CD8-positive, alpha-beta memory T cell (primary cell): ENCODE measurements at places on chromosomes 7 and 10. TPM values are rescaled to one million over a fixed set of nuclear protein-coding genes. Genes with fewer than 3 reads are reported as not detected.

- no peaks in the 10 kb centered on the region for H3K4me1 ChIP-seq
- DNase-seq = no peak
- no peak overlapping the region for H3K27ac ChIP-seq
Observed at GRCh38 chr10:79303631-79304478, 43.4 kb upstream of the PPIF start.

The FOXI2 gene
- not detected for total RNA-seq

The PTPRZ1 gene
- total RNA-seq = not detected

- H3K36me3 ChIP-seq = no peaks in the 10 kb centered on the region
- no peak overlapping the region for H3K27ac ChIP-seq
- no peaks in the 10 kb centered on the region for H3K27me3 ChIP-seq
- no peaks in the 10 kb centered on the region for H3K4me1 ChIP-seq
Observed at GRCh38 chr10:25896421-25896820, 37.6 kb upstream of the MYO3A start.

The SPDYE1 gene
- not detected for total RNA-seq

The HOGA1 gene
- not detected for total RNA-seq

DNA sequence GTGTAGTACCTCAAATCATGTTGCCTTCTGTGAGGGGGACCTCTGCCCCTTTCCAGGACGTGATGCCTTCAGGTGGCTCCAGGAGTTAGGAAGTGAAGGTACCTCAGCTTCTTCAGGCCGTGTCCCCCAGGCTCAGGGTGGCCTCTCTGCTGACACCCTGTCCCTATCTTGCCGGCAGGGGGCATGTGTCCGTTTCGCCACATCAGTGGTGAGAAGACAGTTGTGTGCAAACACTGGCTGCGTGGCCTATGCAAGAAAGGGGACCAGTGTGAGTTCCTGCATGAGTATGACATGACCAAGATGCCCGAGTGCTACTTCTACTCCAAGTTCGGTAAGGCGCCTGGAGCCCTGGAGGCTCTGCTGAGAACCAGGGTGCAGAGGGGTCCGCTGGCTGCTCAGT, 9.2 kb downstream of the CPSF4 start:
- H3K27me3 ChIP-seq = no peaks in the 10 kb centered on the region
- peaks cover 36% of the 10 kb centered on the region for H3K36me3 ChIP-seq
- no peak overlapping the region for H3K4me3 ChIP-seq
- H3K27ac ChIP-seq = no peak overlapping the region
- H3K4me1 ChIP-seq = no peaks in the 10 kb centered on the region
- no peak for DNase-seq

DNA sequence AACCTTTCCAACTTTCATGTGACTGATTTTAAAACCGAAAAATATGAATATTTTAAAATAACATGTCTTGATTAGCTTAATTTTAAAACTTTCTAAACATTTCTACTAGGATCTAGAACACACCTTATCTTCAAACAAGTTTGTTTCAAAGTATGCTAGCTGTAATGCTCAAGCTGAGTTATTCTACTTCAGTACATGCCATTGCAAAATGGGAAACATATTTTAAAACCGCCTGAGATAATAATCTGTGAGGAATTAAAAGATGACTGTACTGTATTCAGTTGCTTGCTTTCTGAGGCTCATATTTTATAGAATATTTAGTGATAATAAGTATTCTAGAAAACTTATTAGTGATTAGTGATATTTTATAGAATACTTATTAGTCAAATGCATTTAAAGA, 99.6 kb downstream of the LMBR1 start:
- no peak overlapping the region for H3K27ac ChIP-seq
- no peak overlapping the region for H3K4me3 ChIP-seq
- DNase-seq = no peak
- H3K36me3 ChIP-seq = peaks cover 4% of the 10 kb centered on the region
- no peaks in the 10 kb centered on the region for H3K4me1 ChIP-seq
- H3K27me3 ChIP-seq = no peaks in the 10 kb centered on the region

The TDRD1 gene
- total RNA-seq = 0.13 TPM

DNA sequence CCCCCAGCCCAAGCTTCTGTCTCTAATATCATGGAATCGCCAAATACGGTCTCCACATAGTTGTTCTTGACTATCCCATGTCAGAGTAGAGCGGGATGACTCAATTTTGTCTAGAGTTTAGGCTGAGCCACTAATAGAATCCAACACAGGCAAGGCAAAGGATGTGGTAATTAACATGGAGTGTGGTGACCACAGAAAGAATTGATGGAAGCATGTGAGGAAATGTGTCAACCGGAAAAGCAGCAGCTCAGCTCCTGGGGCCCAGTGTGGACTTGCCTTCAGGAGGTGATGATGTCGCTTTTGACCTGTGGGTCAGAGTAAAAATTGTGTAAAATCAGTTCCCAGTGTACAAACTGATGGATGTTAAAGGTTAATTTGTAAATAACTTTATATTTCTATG, 139.3 kb upstream of the KLF6 start:
- no peak for DNase-seq
- H3K4me3 ChIP-seq = no peak overlapping the region
- no peaks in the 10 kb centered on the region for H3K4me1 ChIP-seq
- no peaks in the 10 kb centered on the region for H3K36me3 ChIP-seq
- no peak overlapping the region for H3K27ac ChIP-seq

GRCh38 chr10:103838862-103839518, 16.4 kb downstream of the SH3PXD2A start:
- H3K36me3 ChIP-seq = no peaks in the 10 kb centered on the region
- DNase-seq = no peak
- H3K4me1 ChIP-seq = no peaks in the 10 kb centered on the region
- no peak overlapping the region for H3K27ac ChIP-seq
- no peaks in the 10 kb centered on the region for H3K27me3 ChIP-seq
- H3K4me3 ChIP-seq = no peak overlapping the region

DNA sequence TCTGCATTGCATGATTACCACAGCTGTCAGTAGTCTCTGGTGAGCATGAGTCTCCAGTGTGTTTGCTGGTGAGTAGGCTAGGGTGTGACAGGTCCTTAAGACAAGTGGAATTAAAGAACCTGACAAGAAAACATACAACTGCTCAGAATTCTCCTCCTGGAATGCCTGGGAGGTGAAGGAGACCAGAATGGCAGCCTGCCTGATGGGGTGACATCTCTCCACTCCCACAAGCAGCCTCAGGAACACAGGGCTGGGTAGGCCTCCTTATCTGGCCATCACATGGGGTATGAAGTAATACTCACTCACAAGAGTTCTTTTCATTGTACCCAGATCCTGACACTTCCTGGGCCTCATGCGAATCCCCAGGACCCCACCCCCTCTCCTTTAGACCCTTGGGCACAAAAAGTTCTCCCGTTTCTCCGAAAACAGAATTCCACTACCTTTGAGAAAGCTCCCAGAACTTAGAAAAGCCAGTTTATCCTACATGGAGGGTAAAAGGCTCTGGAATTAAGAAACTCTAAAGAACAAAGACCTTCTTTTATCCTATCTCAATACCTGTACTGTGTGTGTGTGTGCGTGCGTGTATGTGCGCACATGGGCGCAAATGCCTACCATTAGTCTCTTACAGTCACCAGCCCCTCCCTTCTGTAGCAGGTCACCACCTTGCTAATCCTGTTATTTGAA, 33.4 kb upstream of the C1GALT1 start:
- no peak overlapping the region for H3K4me3 ChIP-seq
- no peaks in the 10 kb centered on the region for H3K27me3 ChIP-seq
- H3K27ac ChIP-seq = no peak overlapping the region
- no peak for DNase-seq
- peaks cover 10% of the 10 kb centered on the region for H3K4me1 ChIP-seq
- H3K36me3 ChIP-seq = no peaks in the 10 kb centered on the region

GRCh38 chr10:110698340-110698739, 54.2 kb downstream of the RBM20 start:
- no peaks in the 10 kb centered on the region for H3K36me3 ChIP-seq
- no peaks in the 10 kb centered on the region for H3K27me3 ChIP-seq
- DNase-seq = no peak
- H3K27ac ChIP-seq = no peak overlapping the region
- H3K4me3 ChIP-seq = no peak overlapping the region

GRCh38 chr7:157830331-157830730, 493.5 kb downstream of the DNAJB6 start:
- DNase-seq = no peak
- no peaks in the 10 kb centered on the region for H3K36me3 ChIP-seq
- no peaks in the 10 kb centered on the region for H3K27me3 ChIP-seq
- H3K27ac ChIP-seq = no peak overlapping the region

GRCh38 chr7:2670720-2671391, 17.1 kb upstream of the AMZ1 start:
- no peak overlapping the region for H3K4me3 ChIP-seq
- H3K4me1 ChIP-seq = no peaks in the 10 kb centered on the region
- no peaks in the 10 kb centered on the region for H3K36me3 ChIP-seq
- no peaks in the 10 kb centered on the region for H3K27me3 ChIP-seq
- peak; percentile 50 for DNase-seq

The SAP25 gene
- total RNA-seq = 14.3 TPM

GRCh38 chr7:134024739-134025138, 102.4 kb upstream of the LRGUK start:
- no peaks in the 10 kb centered on the region for H3K27me3 ChIP-seq
- H3K4me3 ChIP-seq = no peak overlapping the region
- H3K36me3 ChIP-seq = no peaks in the 10 kb centered on the region
- H3K4me1 ChIP-seq = no peaks in the 10 kb centered on the region

- H3K36me3 ChIP-seq = no peaks in the 10 kb centered on the region
- H3K4me1 ChIP-seq = no peaks in the 10 kb centered on the region
- no peak overlapping the region for H3K4me3 ChIP-seq
- no peak overlapping the region for H3K27ac ChIP-seq
- H3K27me3 ChIP-seq = peaks cover 3% of the 10 kb centered on the region
Observed at GRCh38 chr10:97943294-97943693, 87.1 kb downstream of the CRTAC1 start.

DNA sequence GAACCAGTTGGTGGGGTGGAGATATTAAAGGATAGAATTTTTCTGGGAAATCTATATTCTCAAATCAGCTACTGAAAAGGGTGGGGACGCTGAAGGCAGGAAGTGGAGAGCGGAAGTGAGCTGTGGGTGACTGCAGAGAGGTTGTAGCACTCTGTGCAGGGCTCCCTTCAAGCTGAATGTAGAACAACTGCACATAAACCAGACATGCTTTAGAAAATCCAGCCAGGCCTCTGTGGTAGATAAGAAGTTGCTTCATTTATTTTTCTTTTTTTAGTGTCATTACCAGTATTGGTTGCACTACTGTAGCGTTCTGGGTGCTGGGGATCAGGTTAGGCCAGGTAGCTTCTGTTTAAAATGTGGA, 127.8 kb downstream of the CELF2 start:
- DNase-seq = peak; percentile 84
- H3K4me1 ChIP-seq = peaks cover 99% of the 10 kb centered on the region
- H3K27me3 ChIP-seq = no peaks in the 10 kb centered on the region
- H3K4me3 ChIP-seq = peak overlapping the region; percentile 38
- H3K27ac ChIP-seq = peak overlapping the region; percentile 40
- no peaks in the 10 kb centered on the region for H3K36me3 ChIP-seq

- H3K27me3 ChIP-seq = no peaks in the 10 kb centered on the region
- no peaks in the 10 kb centered on the region for H3K36me3 ChIP-seq
- no peak for DNase-seq
- no peaks in the 10 kb centered on the region for H3K4me1 ChIP-seq
- no peak overlapping the region for H3K4me3 ChIP-seq
Observed at GRCh38 chr10:4511509-4511908, 314.5 kb upstream of the AKR1E2 start.

DNA sequence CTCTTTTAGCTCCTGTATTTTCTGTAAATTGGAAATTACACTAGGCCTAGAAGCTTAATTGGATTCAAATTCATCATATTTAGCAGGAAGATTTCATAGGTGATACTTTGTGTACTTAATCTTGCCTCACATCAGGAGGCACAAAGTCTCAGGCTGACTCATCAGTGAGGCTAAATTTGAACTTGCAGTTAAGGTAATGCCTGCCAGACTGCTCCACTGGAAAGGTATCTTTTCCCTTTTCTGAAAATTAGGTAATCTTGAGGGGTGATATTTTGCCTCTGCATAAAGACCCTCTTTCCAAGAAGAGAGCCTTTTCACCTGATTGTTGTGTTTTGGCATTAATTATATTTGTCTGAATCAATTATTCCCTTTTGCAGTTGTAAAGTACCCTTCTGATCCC, 14.6 kb downstream of the PPIA start:
- no peaks in the 10 kb centered on the region for H3K4me1 ChIP-seq
- no peak for DNase-seq
- no peak overlapping the region for H3K27ac ChIP-seq
- no peaks in the 10 kb centered on the region for H3K27me3 ChIP-seq

DNA sequence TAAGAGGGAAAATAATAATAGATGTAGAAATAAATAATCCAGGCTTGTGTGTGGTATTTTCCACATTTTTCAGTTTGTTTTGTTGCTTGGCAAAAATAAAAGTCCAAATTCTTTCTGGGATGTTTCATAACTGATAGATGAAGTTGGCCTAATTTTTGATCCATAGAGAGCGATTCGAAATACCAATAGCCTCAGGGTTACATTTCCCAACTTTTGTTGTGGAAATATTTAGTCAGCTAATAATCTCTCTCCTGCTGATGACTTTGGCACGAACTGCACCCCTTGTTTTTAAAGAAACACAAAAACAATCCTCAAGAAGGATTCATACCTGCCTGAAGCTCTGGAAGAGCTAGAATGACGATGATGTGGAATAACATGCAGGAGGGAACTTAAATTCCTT, 483.2 kb downstream of the ADRA2A start:
- no peak overlapping the region for H3K4me3 ChIP-seq
- no peaks in the 10 kb centered on the region for H3K27me3 ChIP-seq
- H3K4me1 ChIP-seq = no peaks in the 10 kb centered on the region
- no peak overlapping the region for H3K27ac ChIP-seq
- no peaks in the 10 kb centered on the region for H3K36me3 ChIP-seq
- no peak for DNase-seq

The MBL2 gene
- not detected for total RNA-seq

The RET gene
- not detected for total RNA-seq

DNA sequence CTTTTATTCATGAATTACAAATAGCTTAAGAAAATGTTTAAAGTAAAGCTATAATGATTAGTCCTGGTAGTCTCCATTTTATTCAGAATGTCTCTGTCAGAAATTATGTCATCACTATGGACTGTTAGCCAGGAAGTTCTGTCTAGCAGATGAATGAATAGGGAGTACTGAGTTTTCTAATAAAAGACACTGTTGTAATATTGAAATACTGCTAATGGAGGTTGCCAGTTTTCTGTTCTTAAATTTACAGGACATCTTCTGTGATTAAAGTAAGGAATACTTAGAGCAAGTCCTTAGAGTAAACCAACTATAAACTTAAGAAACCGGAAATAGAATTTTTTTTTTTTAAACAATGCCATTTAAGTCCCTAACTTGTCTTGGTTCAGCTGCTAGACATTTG, 309.8 kb downstream of the ADK start:
- no peaks in the 10 kb centered on the region for H3K36me3 ChIP-seq
- H3K27ac ChIP-seq = no peak overlapping the region
- H3K4me3 ChIP-seq = no peak overlapping the region
- no peaks in the 10 kb centered on the region for H3K4me1 ChIP-seq
- no peak for DNase-seq

- H3K27ac ChIP-seq = no peak overlapping the region
- no peaks in the 10 kb centered on the region for H3K36me3 ChIP-seq
- H3K4me1 ChIP-seq = peaks cover 5% of the 10 kb centered on the region
- H3K27me3 ChIP-seq = no peaks in the 10 kb centered on the region
- no peak overlapping the region for H3K4me3 ChIP-seq
Observed at GRCh38 chr10:124119946-124120345, 26.5 kb upstream of the CHST15 start.

GRCh38 chr7:114790521-114790920, 131.4 kb upstream of the MDFIC start:
- no peaks in the 10 kb centered on the region for H3K27me3 ChIP-seq
- H3K27ac ChIP-seq = no peak overlapping the region

The ATOH7 gene
- not detected for total RNA-seq
